Neural progenitor cell (in vitro differentiated cells): ENCODE measurements at places on chromosomes 16 and 17. TPM values are rescaled to one million over a fixed set of nuclear protein-coding genes. Genes with fewer than 3 reads are reported as not detected.

- no peaks in the 10 kb centered on the region for H3K36me3 ChIP-seq
- no peak overlapping the region for H3K27ac ChIP-seq
Measured at GRCh38 chr16:75138233-75138632, 10.1 kb upstream of the ZFP1 start.

DNA sequence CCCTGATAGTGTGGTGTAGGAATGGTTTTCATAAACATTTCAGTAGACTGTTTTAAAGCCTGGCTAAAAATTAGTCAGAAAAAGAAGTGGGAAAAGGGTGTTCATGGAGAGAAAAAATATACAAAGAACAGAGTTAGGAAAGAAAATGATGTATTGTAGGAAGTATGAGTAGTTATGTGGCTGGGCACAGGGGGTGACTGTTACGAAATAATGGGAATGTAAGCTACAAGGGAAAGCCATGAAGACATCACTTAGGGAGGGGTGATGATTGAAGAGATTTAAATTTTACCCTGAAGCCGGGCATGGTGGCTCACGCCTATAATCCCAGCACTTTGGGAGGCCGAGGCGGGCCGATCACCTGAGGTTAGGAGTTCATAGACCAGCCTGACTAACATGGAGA, 55.3 kb downstream of the NUP88 start:
- H3K27ac ChIP-seq = no peak overlapping the region
- no peaks in the 10 kb centered on the region for H3K27me3 ChIP-seq
- H3K4me1 ChIP-seq = no peaks in the 10 kb centered on the region
- peaks cover 15% of the 10 kb centered on the region for H3K36me3 ChIP-seq
- no peak for DNase-seq
- no peak overlapping the region for H3K4me3 ChIP-seq

Gene PFAS
- total RNA-seq = 64.6 and 83.5 TPM in 2 replicates

Gene TMEM170A
- total RNA-seq = 64.1 and 77.0 TPM in 2 replicates

GRCh38 chr16:877242-878071, 76.9 kb upstream of the GNG13 start:
- no peak for DNase-seq
- H3K36me3 ChIP-seq = no peaks in the 10 kb centered on the region
- H3K4me3 ChIP-seq = no peak overlapping the region
- H3K27ac ChIP-seq = no peak overlapping the region
- no peaks in the 10 kb centered on the region for H3K4me1 ChIP-seq
- H3K27me3 ChIP-seq = no peaks in the 10 kb centered on the region

Gene WNK4
- total RNA-seq = 0.12 TPM in 1 of 2 replicates, not detected in the other

Gene MPP3
- total RNA-seq = 6.1 and 7.0 TPM in 2 replicates

GRCh38 chr16:65406933-65407332, 285.1 kb upstream of the CDH11 start:
- no peaks in the 10 kb centered on the region for H3K4me1 ChIP-seq
- no peak for DNase-seq
- H3K27me3 ChIP-seq = no peaks in the 10 kb centered on the region
- H3K36me3 ChIP-seq = no peaks in the 10 kb centered on the region
- no peak overlapping the region for H3K27ac ChIP-seq
